ENCODE measurements at places on chromosomes 12 and 14.
A peak's percentile ranks its signal among the peaks of the same experiment; 100 is the strongest.

GRCh38 chr14:68822132-68822651, 29.3 kb upstream of the ZFP36L1 start:
- no peak for DNase-seq

DNA sequence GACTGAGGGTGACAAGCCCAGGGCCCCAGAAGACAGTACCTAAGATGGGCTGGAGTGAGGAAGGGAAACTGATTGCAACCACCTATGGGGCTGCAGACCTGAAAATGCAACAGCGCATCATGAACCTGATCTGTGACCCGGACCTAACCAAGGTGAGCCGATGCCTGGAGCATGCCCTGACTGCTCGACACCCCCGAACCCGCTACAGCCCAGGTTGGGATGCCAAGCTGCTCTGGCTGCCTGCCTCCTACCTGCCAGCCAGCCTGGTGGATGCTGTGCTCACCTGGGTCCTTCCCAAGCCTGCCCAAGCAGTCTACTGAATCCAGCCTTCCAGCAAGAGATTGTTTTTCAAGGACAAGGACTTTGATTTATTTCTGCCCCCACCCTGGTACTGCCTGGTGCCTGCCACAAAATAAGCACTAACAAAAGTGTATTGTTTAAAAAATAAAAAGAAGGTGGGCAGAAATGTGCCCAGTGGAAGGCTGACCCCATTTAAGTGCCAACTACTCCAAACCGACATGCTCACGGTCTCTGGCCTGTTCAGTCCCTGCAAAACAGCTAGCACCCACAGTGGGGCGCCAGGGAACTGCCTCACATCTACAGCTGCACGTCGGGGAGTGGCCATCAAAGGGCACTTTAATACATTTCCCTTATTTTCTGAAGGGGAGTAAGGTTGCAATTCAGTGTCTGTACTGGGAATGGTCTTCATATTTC, 4.2 kb downstream of the RDH5 start:
- peak; percentile 81 for DNase-seq

GRCh38 chr12:6047249-6048237, 76.9 kb downstream of the VWF start:
- no peak for DNase-seq

DNA sequence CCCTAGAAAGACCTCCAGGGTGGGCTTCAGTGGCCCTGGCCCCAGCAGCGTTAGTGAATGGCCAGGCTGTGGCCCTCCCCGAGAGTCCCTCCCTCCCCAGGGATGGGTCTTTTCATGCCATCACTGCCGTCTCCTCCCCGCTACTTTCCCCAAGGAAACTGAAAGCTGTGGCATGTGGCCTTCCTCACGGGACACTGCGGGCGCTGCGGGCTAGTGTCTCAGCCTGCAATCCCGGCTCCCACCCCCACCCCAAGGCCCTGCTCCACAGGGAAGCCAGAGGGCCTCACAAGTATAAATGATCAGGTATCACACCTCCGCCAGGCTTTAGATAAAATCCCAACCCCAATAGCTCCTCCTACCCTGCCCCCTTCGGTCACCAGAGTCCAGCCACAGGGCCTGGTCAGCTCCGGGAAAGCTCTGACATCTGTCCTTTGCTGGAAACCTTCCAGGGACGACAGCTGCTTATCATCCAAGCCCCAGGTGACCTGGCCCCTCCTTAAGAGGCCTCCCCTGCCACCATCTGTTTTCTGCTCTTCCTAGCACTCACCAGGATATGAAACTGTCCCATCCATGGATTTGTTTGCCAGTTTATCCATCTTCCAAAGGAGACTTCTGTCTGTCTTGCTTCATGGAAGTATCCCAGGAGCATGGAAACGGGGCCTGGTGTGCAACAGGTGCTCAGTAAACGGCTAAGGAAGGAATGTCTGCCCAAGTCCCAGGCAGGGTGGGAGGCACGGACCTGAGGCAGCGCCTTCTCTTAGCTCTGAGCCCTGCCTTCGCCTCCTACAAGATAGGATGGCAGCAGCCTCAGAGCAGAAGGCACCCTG, 31.6 kb downstream of the CCDC85C start:
- DNase-seq, result no peak
